Right hindlimb (tissue), 1 donor: ENCODE measurements at places on chromosomes 6 and 20.

- DNase-seq: no peak
Observed at GRCh38 chr20:2349801-2350200, 30.9 kb upstream of the TGM6 start.

DNA sequence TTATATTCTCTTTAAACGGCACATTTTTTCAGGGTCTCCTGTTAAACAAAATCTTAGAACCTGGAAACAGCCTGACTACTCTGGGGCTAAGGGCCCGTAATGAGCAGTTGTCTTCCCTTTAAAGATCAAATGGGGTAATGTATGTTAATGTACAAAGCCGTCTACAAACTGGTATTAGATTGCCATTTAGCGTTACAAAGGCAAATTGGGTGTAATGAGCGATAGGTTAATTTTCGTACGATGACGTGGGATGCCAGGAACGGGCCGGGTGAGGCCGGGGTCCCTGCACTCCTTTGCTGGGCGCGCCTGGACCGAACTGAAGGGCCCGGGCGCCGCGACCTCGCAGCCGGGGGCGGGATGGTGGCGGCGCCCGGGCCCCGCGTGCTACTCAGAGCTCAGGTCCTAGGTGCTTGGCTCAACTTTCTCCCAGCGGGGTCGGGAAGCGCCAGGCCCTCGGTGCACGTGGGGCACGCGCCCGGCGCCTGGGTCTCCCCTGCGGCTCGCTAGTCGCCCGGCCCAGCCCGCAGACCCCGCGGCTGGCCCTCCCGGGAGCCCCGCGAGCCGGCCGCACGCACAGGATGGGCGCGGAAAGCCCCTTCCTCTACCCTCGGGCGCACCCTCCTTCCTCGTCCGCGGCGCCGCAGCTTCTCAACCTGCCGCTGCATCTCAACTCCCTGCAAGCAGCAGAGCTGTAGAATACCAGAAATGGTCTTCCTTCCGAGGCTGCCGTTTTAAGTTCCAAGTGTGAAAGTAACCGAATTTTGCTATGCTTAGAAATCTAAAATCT, 5.9 kb downstream of the NKX2-4 start:
- peak; percentile 27 for DNase-seq

- no peak for DNase-seq
Observed at GRCh38 chr6:45965007-45965406, 50.7 kb downstream of the CLIC5 start.

- DNase-seq: no peak
Observed at GRCh38 chr6:13453771-13454251, 33.6 kb downstream of the GFOD1 start.

DNA sequence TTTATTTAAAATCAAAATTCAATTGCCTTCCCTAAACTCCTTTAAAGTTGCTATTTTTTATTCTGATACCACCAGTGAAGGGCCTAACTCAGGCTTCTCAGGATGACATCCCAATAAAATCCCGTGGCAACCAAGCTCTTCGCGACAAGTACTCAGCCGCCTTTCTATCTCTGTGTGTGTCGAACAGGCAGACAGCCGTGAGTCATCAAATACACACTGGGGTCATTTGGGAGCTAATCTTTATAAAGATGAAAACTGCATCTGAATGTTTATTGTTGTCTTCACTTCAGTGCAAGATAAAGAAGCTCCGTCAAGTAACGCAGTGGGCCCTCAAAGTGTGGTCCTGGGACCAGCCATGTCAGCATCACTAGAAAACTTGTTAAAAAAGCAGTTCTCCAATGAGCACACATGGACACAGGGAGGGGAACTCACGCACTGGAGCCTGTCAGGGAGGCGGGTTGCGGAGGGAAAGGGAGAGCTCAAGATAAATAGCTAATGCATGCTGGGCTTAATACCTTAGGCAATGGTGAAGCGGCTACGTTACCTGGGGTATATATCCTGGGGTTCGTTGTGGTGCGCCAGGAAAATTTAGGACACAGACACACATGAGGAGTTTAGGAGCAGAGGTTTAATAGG, 119.3 kb downstream of the RNF144B start:
- no peak for DNase-seq

GRCh38 chr6:132466952-132467351, 46.0 kb downstream of the STX7 start:
- DNase-seq: no peak

DNA sequence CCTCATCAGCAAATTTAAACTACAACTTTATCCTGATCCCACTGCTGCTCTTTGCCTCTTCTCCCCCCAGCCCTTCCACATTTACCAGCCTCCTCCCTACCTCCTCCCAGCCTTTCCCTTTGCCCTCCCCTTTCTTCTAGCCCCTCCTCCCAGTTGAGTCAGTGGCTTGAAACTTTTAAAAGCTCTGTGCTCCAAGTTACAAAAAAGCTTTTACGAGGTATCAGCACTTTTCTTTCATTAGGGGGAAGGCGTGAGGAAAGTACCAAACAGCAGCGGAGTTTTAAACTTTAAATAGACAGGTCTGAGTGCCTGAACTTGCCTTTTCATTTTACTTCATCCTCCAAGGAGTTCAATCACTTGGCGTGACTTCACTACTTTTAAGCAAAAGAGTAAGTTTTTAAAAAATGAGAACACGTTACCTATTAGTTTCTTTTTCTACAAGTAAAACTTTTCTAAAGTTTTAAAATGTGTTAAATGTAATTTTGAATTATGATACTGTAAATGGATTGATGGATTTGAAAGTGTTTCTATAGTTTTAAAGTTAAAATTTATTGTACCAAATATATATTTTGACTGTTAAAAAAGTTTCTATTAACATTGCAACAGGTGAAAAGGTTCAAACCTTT, at the start of gene GJA1:
TSS of gene GJA1 (plus strand) at position 203 of the 626 bp plus-strand sequence. CDS start 11,202 bp downstream, outside the sequence.
- peak; percentile 84 for DNase-seq

DNA sequence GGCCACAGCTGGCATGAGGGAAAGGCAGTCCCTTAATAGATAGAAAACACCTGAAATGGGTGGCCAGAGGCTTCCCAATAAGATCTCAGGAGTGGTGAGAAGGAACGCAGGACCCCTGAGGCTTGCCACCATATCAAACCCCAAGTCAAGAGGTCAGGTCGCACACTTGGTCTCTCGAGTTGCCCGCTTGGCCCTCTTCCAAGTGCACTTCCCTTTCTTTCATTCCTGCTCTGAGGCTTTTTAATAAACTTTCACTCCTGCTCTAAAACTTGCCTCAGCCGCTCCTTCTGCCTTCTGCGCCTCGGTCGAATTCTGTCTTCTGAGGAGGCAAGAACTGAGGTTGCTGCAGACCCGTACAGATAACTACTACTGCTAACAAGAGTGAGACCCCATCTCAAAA, 64.2 kb downstream of the SLC2A10 start:
- DNase-seq: no peak

DNA sequence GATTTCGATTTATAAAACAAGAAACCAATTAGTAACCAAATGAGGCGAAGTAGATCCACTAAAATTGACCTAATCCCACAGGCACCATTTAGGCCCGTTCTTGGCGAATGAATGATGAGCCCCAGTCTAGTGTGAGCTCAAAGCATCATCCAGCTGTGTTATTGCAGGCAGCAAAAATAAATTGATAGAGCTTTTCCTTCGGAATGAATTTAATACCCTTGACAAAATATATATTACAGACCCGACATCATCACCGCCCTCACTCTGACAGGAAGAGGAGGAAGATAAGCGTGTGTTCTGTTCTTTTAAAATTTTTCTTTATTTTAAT, 7.8 kb downstream of the SIM1 start:
- peak; percentile 30 for DNase-seq

GRCh38 chr20:63361519-63362435, 628 bp upstream of the CHRNA4 start:
- no peak for DNase-seq

- no peak for DNase-seq
Observed at GRCh38 chr6:28531479-28532128, 5.9 kb downstream of the GPX5 start.

DNA sequence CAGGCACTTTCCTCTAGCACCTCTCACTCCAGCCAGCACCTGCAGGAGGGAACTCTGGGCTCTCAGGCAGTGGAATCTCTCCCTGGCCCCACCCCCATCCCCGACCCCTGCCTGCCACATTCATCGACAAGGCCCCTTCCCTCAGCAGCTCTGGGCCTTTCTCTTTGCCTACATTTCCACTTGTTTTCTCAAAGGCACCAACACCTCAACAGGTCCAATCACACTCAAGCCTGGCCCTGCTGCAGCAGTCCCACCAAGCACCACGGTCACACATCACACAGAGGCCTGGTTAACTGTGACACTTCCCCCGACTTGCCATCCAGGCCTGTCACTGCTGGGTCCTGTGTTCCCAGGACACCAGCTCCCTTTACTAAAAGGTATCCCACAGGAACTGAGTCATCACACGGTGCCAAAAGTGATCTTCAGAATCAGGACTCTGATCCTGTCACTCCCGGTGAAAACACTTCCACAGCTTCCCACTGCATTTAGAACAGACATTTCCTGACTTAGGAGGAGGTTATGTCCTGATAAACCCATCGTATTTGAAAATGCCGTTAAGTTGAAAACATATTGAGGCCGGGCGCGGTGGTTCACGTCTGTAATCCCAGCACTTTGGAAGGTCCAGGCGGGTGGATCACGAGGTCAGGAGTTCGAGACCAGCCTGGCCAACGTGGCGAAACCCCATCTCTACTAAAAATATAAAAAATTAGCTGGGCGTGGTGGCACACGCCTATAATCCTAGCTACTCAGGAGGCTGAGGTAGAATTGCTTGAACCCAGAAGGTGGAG, 54.9 kb downstream of the MYH7B start:
- DNase-seq: no peak

- DNase-seq: no peak
Observed at GRCh38 chr6:131065112-131065823, 2.2 kb upstream of the EPB41L2 start.

GRCh38 chr6:154550779-154551178, 40.3 kb upstream of the CNKSR3 start:
- no peak for DNase-seq

DNA sequence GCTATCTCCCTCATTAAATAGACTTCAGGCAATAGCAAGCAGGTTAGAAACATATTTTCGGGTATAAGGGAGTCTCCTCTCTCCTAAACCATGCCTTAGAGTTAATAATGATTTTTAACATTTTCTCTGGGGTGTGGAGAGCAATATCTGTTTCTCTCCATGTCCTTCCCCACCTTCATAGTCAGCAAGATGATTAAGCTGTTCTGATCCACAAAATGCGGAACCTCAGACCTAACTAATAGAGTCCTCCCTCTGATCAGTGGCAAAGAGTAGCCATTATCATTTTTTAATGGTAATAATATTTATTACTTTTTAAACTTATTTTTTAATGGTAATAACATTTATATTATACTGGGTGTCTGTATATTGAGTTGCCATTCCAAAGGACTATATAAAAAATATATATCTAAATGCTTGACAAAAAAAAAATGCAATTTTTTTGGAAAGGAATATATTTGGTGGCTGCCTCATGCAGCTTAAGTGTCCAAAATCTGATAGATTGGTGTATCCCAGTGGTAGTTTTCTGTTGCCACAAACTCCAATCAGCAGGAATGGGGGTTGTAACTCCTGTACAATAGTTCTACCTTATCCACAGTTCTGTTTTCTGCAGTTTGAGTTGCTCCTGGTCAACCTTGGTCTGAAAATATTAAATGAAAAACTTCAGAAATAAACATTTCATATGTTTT, 14.0 kb upstream of the BTN3A2 start:
- no peak for DNase-seq

GRCh38 chr6:39357998-39358686, 35.6 kb upstream of the KCNK16 start:
- peak; percentile 76 for DNase-seq

DNA sequence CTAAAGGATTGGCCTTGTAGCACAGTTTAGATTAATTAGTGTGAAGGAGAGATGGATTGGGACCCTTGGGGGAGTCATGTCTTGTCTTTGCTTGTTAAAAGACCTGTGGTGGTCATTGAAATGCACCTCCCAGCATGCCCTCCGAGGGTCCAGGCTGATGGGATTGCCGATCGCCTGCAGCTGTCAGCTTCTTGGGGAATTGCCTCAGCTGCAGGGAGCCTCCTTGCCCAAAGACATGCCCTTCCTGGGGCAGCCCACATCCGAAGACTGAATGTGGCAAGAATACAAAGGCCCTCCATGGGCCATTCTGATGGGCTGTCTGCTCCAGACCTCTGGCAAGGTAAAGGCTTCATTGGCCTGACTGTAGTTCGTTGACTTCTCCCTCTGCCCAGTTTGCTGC, 150.7 kb downstream of the FARS2 start:
- no peak for DNase-seq

- peak; percentile 60 for DNase-seq
Observed at GRCh38 chr6:2376429-2377355, 131.3 kb upstream of the GMDS start.

- DNase-seq: no peak
Observed at GRCh38 chr6:37704923-37705238, 7.2 kb upstream of the MDGA1 start.

- peak; percentile 23 for DNase-seq
Observed at GRCh38 chr20:30811885-30812671, 445.4 kb upstream of the DEFB115 start.

DNA sequence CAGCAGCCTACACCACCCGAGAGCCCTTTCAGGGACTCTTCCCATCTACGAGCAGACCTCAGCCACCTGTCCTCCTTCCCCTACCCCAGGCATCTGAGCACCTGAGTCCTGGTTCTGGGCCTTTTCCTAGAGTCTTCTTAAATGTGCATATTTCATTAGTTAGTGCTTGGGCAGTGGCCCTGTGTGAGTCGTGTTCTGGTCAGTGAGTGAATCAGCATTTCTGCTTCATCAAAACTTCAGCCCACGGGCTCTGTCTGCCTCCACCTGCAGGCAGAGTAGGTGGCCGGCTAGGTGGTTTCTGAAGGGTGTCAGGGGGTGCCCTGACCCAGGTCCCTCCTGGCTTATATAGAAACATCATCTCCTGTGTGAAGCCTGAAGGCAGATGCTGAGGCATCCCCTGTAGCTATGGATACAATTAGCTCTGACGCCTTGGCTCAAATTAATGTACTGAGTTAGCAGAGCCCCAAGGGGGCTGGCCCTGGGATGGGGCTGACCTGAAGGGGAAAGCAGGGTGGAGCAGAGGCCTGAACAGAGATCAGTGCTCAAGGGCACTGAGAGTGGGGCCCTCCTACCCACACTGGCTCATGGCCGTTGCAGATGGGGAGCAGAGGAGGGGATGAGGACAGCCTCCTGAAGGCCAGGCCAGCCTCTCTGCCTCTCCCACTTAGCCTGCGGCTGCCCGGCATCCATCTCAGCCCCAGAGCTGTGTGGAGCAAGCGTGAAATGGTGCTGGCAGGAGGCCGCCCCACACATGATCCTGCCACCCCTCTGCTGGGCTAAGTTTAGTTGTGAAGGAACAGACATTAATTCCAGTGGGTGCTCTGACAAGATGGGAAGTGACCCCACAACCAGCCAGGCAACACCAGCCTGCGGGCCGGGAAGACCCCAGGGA, 13.6 kb downstream of the IP6K3 start:
- DNase-seq: no peak

- DNase-seq: no peak
Observed at GRCh38 chr6:148999501-148999900, 252.7 kb downstream of the UST start.

DNA sequence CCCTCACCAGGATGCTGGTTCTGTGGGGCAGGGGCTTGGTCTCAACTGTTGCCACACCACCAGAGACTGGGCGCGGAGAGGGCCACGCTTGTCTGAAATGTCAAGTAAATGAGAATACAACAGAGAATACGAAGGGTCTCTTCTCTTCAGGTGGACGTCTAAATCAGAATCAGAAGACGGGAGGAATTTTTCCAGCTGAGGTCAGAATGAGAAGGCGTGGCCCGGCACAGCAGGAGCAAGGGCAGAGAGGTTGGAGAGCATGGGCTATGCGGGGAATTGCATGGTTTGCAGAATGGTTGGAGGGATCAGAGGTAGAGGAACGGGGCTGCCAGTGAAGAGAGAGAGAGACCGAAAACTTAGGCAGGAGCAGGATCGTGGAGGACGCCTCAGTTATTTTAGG, 337.9 kb downstream of the QKI start:
- no peak for DNase-seq

GRCh38 chr20:61053889-61054288, 198.2 kb upstream of the CDH4 start:
- no peak for DNase-seq
